ENCODE measurements at places on chromosomes 16 and 17.

GRCh38 chr17:58564971-58565370, 50.5 kb upstream of the MTMR4 start:
- DNase-seq: no peak

DNA sequence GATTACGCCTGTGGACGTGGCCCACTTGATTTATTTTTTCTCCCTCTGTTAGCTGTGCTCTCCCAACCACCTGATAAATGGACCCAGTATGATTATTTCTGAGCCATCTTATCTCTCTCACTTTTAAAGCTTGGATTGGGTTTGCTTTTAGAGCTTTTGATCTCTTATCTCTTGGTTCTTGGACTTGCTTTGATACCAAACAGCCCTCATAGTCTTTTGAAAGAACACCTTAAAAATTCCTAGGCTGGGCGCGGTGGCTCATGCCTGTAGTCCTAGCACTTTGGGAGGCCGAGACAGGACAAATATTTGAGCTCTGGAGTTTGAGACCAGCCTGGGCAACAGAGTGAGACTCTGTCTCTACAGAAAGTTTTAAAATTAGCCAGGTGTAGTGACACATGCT, 25.8 kb downstream of the SMTNL2 start:
- no peak for DNase-seq

GRCh38 chr16:13645601-13646245, 274.2 kb upstream of the ERCC4 start:
- DNase-seq: no peak

DNA sequence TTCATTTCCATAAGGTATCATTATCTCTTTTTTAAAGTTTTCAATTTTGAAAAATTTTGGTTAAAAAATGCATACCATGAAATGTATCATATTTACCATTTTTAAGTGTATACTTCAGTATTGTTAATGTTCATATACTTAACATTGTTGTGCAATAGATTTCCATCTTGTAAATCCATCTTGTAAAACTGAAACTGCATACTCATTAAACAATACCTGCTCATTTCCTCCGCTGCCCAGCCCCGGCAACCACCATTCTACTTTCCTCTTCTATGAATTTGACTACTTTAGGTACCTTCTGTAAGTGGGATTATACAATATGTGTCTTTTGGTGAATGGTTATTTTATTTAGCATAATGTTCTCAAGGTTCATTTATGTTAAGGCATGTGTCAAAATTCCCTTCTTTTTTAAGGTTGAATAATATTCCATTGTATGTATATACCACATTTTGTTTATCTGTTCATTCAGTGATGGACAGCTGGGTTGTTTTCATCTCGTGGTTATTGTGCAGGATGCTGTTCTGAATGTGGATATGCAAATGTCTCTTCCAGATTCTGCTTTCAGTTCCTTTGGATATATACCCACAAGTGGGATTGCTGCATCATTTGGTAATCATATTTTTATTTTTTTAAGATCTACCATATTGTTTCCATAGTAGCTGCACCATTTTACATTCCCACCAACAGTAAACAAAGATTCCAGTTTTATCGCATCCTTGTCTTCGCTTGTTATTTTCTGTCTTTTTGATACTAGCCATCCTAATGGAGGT, 6.7 kb downstream of the CCL2 start:
- DNase-seq: no peak

GRCh38 chr16:970766-971581, at the start of gene LMF1:
LMF1 (minus strand) TSS chr16:970984; CDS start chr16:970980, 4 bp downstream.
- peak; percentile 62 for DNase-seq

GRCh38 chr16:12965274-12965804, 63.9 kb downstream of the SHISA9 start:
- no peak for DNase-seq

GRCh38 chr16:67241008-67241900, 6.0 kb downstream of the FHOD1 start:
- DNase-seq: peak; percentile 87

DNA sequence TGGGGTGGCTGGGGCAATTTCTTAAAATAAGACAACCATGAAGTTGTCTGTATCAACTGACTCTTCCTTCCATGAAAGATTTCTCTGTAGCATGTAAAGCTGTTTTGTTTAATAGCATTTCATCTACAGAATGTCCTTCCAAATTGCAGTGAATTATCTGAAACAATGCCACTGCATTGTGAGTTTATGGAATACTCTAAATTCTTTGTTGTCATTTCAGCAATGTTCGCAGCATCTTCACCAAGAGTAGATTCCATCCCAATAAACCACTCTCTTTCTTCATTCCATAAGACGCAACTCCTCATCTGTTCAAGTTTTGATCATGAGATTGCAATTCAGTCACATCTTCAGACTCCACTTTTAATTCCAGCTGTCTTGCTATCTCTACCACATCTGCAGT, 54.6 kb downstream of the CPPED1 start:
- DNase-seq: no peak

DNA sequence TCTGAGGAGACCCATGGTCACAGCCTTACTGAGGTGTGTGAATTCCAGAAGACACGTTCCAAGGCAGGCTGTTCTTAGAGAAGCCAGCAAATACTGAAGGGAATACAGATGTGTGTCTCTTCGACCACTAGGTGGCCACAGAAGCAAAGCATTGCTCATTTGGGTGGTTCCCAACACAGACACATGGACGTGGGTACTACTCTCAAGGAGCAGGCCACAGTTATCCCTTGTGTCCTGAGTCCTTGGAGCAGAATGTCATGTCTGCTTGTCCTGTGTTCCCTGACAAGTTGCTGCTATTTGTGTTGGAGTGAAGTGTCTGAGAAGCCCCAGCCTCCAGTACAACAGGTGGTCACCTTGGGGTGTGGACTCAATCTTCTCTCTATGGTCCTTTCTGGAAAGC, 30.3 kb downstream of the HMOX2 start:
- DNase-seq: peak; percentile 75

All from bronchial epithelial cell (primary cell).